ENCODE measurements at places on chromosomes 6 and 20. TPM values are rescaled to one million over a fixed set of nuclear protein-coding genes. Genes with fewer than 3 reads are reported as not detected.

CDH22 gene
- total RNA-seq, result 3.9 TPM

NOX3 gene
- total RNA-seq, result not detected

KCNG1 gene
- 0.26 TPM for total RNA-seq

PERP gene
- 1,873 TPM for total RNA-seq

- DNase-seq, result no peak
These were observed 14.8 kb downstream of the CDS2 start for GRCh38 chr20:5141615-5142014.

DNA sequence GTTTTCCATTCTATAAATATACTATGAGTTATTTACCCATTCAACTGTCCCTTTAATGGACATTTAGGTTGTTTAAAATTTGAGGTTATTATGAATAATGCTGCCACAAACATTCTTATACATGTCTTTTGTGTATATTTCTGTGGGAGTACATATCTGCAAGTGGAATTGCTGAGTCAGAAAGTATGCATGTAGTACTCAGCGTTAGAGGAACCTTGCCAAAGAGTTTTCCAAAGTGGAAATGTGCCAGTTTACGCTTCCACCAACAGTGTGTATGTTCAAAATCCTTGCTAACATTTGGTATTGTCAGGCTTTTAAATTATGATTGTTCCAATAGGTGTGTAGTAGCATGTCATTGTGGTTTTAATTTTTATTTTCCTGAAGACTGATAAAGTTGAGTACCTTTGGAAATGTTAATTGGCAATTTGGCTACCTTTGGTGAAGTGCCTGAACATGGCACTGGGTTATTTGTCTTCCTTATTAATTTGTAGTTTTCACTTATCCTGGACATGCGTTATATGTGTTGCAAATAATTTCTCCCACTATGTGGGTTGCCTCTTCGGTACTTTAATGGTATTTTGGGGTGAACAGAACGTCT is 341.2 kb downstream of the CD83 start:
- DNase-seq, result no peak

DNA sequence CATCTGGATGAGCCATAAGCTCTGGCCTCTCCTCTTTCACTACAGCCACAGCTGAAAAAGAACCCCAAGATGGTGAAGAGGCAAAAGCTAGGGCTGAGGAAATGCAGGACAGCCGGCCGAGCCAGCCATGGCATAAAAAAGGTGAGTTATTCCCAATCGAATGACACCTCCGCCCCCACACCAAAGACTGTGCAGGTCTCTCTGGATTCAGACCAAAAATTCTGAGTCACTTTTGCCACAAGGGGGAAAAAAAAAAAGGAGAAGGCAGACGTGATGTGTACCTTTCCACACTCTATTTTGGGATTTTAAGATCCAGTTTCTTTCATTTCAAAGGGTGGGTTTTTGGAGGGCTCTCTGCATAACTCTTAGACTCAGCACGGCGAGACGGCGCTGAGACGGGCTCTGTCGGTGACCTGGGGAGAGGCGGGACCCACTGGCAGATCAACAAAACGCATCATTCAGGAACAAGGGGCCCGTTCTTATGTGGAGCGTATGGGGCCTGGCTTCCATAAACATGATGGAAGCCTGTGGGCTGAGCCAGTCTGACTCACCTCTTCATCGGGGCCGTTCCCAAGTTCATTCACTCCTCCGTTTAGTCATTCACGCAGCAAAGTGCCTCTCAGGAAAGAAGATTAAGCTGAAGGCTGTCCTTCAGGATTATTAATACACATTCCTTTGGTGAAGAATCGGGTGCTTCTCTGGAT is 54.8 kb downstream of the NFATC2 start:
- DNase-seq, result no peak

GRCh38 chr20:40945189-40945588 is 83.4 kb upstream of the TOP1 start:
- DNase-seq, result no peak

DNA sequence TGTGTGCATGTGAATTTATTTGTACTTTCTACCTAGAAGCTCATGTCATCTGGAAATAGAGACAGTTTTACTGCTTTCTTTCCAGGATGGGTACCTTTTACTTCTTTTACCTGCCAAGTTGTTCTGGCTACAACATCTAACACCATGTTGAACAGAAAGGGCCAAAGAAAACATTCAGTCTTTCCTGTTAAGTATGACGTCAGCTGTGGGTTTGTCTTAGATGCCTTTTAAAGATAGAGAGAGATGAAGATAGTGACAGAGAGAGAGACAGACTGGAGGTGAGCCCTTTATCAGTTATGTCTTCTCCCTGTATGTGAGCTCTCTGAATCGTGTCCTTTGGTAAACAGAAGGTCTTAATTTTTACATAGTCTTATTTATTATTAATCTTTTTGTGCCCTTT is 3.4 kb upstream of the DACT2 start:
- no peak for DNase-seq

GRCh38 chr6:30840935-30841643 is 43.2 kb upstream of the DDR1 start:
- DNase-seq, result no peak

DNA sequence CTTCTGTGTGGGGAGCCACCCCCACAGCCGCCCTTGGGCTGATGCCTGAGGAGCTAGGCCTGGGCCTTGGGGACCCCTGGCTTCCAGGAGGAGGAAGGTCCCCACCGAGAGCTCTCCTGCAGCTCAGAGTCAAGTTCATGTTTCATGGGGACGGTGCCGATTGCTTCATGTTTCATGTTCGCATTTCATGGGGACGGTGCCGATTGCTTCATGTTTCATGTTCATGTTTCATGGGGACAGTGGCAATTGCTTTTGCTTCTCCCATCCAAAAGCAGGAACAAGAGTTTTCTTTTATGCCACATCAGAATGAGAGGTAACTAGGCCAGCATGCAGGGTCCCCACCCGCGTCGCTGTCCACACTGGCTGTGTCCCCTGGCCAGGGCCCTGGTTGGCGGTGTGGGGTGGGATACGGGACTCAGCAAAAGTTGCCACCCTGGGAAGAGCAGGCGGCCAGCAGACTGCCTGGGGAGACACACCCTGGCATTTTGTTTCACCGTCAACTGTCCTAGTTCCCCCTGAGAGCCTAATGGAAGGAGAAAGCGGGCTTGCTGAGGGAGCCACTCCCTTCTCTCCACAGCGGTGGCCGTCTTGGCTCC is 46.0 kb downstream of the DACT2 start:
- DNase-seq, result no peak

DNA sequence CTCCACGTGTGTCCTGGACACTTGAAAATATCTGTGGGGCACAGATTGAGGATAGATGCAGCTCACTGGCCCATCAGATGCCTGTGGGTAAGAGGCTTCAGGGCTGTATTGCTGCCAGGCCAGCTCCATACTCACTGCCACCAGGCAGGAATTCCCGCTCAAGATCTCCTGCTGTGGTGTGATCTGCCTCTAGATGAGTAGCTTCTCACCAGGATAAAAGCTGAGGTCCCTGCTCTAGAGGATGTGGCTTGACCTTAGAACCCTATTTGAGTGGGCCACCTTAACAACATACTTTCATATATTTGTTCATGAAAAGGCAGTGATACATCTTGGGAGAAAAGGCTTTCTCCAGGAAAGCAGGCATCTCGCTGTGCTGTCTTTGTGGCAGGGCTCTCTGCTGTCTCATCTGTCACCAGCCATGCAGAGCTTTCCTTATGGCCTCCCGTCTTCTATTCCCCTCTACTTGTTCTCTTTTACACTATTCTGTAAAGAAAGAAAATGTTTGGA is 165.7 kb upstream of the RNF217 start:
- DNase-seq, result no peak

- no peak for DNase-seq
These were observed 125.0 kb upstream of the JAG1 start for GRCh38 chr20:10798811-10799210.

DNA sequence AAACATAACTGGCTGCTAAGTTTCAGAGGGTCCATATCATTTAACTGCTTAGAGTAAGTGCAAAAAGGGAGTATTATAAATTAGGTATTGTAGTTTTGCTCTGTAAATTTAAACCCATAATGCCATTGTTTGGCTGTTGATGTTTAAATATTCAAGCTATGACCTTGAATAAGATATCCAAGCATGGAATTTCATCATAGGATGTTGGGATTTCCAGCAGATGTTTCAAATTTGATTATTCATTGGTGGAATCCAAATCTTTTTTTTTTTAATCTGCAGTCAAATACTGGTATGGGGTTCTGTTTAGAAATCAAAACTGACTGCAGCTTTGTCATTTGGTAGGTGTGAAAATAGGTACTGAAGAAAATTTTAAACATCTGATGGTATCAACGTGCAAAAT is 161.0 kb downstream of the KHDC1L start:
- DNase-seq, result no peak

- no peak for DNase-seq
These were observed 48.5 kb upstream of the PDYN start for GRCh38 chr20:2042400-2042799.

All from suprapubic skin (tissue), 4 donors.